ENCODE measurements at places on chromosomes 11 and 22.

GRCh38 chr11:68159665-68160064 lies 38.5 kb upstream of the CHKA start:
- DNase-seq = no peak

- DNase-seq = peak; percentile 92
Observed at GRCh38 chr11:587978-588380, 11.7 kb downstream of the PHRF1 start.

DNA sequence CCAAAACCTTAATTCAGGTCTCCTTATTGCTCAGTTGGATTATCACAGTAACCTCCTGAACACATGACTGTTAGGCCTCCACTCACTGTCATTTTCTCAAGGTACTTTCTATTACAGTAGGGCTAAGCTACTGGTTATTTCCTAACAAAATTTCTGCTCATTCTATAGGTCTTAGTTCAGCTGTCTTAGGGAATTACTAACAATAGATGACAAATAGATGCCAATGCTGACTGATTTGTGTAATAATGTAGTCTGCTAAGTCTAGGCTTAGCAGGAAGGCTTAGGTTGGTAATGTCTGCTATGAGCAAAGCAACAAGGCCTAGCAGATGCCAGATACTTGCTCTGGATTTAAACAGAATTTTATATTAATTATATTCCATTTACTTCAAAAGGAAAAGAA lies 58.1 kb downstream of the RSF1 start:
- no peak for DNase-seq

GRCh38 chr11:44887636-44888035 lies 63.0 kb downstream of the TP53I11 start:
- no peak for DNase-seq

DNA sequence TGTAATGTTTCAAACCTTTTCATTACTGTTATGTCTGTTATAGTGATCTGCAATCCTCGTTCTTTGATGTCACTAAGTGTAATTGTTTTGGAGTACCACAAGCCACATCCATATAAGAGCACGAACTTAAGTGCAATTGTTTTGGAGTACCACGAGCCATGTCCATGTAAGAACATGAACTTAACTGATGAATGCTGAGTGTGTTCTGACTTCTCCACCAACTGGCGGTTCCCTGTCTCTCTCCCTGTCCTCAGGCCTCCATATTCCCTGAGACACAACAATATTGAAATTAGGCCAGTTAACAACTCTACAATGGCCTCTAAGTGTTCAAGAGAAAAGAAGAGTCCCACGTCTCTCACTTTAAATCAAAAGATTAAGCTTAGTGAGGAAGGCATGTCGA lies 23.5 kb downstream of the TESMIN start:
- DNase-seq = no peak

- no peak for DNase-seq
Observed at GRCh38 chr11:128021349-128022006, 565.9 kb downstream of the ETS1 start.

DNA sequence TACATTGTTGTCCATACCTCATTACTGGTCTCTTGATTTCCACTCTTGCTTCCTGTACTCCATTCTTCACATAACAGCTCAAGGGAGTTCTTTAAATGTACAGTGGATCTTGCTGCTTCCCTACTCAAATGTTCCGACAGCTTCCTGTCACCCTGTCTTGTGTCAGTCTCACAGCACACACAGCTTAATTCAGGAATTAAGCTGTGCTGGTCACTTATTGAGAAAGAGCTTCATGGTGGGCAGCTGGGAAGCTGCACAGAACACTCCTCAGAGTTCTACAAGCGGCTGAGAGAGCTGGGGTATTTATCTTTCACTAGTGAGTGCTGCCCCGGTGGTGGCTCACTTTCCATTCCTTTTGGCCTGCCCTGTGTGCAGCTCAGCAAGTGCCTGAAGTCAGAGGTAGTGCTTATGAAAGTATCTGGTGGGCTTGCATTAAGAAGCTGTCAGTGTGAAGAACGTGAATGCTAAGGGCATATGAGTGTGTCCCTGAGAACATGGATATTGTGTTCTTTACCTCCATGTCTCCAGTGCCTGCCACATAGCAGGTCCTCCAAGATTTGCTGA lies 48.7 kb downstream of the KCNQ1OT1 start:
- no peak for DNase-seq

DNA sequence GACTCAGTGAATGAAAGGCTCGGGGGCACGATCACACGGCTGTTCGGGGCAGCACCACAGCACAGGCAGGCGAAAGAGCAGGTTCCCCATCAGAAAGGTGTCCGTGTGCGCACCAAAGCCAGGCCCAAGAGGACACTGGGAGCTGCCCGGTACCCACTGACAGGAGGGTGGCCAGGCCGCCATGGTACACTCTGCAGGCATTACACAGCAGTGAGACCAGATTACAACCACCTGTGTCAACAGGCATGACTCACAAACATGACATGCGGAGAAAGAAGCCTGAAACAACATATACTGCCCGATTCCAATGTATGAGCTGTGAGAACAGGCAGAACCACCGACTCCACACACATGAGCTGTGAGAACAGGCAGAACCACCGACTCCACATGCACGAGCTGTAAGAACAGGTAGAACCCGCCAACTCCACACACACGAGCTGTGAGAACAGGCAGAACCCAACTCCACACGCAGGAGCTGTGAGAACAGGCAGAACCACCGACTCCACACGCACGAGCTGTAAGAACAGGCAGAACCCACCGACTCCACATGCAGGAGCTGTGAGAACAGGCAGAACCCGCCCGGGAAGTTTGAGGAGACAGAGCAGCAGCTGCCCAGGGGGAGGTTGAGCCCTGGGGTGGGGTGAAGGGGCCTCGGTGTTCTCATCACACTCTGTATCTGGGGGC lies 32.6 kb downstream of the KIAA0930 start:
- no peak for DNase-seq

- DNase-seq = no peak
Observed at GRCh38 chr22:29106839-29107238, 34.0 kb downstream of the KREMEN1 start.

DNA sequence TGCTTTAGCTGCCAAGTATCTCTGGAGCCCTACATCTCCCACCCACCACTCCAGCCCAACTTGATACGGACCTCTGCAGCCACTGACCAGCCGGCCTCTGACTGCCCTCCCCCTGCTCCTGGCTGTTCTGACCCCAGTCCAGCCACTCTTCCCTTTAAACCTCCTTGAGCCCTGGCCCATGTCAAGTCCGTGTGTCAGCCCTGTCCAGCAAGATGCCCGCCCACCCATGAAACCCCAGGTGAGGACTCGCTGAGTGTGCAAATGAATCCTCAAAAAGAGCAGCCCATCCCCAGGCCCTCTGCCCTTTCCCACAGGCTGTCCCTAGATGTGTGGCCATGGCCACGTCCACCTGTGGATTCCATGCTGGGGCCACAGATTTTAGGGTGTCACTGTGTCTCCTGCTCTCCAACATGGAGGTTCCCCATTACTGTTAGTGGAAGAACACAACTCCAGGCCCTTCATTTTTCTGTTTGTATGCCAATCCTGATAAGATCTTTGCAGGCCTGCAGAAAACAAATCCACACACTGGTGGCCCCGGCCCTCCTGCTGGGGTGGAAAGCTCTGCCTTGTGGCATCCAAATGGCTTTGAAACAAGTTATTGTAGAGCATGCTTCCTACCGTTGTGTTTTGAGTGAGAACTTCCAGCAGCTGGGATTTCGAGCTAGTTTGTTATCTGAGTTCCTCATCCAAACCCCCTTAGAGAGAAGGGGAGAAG lies 22.7 kb upstream of the ADORA2A start:
- no peak for DNase-seq

- no peak for DNase-seq
Observed at GRCh38 chr11:34546511-34547209, 33.1 kb upstream of the ELF5 start.

DNA sequence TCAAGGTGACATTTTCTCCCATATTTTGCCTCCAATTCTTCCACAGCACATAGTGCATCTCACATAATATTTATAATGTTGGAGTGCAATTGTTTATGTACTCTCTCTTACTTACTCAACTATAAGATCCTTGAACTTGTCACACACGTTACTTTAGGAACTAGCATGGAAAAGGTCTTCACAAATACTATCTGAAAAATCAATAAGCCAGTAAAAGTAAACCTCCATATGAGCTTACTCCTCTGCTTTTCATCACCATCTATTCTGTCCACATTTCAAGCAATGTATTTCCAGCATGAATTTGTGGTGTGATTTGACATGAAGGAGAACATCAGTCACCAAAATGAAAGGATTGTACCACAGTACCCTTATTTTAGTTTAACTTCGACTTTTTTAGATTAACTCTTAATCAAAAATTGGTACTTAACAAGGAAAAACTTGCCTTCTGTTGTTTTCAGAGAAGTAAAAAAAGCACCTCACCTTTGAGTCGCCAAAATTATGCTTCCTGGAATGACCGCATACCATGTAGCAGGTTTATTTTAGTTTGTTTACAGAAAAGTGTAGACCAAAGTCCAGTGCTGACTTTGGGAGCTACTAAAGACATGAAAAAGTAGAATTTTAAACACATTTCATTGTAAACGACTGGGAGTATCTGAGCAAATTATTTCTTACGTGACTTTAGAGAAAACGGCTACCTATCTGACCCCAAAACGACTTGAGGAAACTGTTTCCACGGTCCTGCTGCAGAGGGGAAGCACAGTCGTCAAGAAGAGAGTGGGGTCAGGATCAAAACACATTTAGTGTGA lies at the start of gene SLC22A9:
Gene SLC22A9, plus strand, starts transcription at position 621 of the 806 bp plus-strand sequence. CDS start 272 bp downstream, outside the sequence.
- DNase-seq = no peak

- DNase-seq = peak; percentile 32
Observed at GRCh38 chr11:45736424-45736823, 68.5 kb upstream of the SLC35C1 start.

DNA sequence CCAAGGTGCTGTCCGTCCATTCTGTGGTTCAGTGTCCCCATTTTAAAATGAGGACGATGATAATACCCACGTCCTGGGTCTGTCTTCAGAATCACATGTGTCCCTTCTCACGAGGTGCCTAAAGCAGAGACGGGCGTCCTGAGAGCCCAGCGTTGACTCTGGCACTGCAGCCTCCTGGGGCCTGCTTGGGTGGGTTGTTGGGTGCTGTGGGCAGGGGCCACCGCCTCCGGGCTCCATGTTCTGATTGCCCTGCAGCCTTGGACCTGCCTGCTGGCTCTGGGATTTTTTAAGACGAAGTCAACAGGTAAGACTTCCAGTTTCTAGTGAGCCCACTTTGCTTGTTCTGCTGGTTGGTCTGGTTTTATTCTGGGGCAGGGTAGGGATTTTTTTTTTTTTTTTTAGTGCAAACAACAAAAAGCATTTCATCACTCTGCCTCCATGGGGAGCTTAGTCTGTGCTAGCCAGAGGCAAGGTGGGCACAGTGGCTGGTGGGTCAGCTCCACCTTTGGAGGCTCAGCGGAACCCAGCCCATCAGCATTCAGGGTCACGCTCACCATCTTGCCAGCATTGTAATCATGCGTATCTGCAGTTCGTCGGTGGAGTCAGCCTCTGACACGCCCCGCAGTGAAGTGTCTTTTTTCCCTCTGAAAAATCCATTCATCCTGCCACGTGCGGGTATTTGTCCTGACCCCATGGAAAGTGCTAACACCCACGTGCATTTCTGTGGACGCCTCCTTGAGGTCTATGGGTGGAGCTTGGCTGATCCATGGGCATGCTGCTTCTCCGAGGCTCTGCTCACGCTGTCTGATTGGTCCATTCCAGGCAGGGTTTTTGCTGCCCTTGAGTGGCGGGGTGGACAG lies 28.3 kb downstream of the NADSYN1 start:
- DNase-seq = no peak

DNA sequence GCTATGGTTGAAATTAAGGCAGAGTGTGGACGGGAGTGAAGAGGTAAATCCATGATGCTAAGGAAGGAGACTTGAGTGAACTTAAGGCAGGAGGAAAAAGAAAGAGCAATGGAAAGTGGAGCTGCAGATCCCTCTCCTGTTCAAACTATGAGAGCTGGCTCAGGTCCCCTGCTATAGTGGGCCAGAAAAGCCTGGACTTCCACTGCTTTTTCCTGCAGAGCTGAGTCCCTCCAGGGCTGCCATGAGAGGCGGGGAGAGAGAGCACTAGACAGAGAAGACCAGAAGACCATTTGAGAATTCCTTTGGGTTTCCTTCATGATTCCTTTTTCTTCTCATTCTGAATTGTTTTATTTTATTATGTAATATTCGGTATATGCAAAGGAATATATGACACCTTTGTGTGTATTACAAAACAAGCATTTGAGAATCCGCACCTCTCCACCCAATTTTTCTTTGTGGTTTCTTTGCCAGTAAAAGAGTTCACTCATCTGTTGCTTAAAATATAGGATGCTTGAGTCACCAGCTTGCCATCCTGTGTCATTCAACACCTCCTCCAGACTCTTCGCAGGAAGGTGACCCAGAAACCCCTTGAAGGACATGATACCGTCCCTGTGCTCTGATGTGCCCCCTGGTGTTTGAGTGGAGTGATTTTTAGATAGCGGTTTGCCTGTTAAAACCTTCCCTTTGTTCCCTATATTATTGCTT lies 24.4 kb downstream of the SREBF2 start:
- DNase-seq = peak; percentile 73

- DNase-seq = no peak
Observed at GRCh38 chr11:17504330-17505107, 27.9 kb upstream of the ABCC8 start.

GRCh38 chr11:32820497-32820896 lies 9.2 kb upstream of the PRRG4 start:
- no peak for DNase-seq

GRCh38 chr11:42239188-42239587 lies 779.7 kb upstream of the LRRC4C start:
- no peak for DNase-seq

DNA sequence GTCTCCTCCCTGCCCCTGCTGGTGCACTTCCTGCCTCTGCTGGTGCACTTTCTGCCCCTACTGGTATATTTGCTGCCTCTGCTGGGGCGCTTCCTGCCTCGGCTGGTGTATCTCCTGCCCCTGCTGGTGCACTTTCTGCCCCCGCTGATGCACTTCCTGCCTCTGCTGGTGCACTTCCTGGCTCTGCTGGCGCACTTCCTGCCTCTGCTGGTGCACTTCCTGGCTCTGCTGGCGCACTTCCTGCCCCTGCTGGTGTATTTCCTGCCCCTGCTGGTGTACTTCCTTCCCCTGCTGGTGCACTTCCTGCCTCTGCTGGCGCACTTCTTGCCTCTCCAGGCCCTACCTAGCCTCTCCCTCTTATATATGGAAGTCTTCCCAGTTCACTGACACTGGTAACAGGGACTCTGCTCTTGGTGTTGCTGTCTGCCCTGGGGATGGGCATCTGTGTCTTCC lies 10.1 kb downstream of the MTFP1 start:
- DNase-seq = no peak

GRCh38 chr11:47225552-47226400 lies 11.0 kb downstream of the DDB2 start:
- DNase-seq = no peak

- DNase-seq = no peak
Observed at GRCh38 chr11:112922606-112923005, 38.6 kb upstream of the NCAM1 start.

- no peak for DNase-seq
Observed at GRCh38 chr11:35554491-35555437, 29.3 kb upstream of the PAMR1 start.

GRCh38 chr11:42972741-42973140 lies 339.1 kb upstream of the API5 start:
- no peak for DNase-seq

GRCh38 chr11:118194835-118195627 lies 18.6 kb upstream of the SCN2B start:
- DNase-seq = peak; percentile 69

Measured in RCC 7860 (cell line).